ENCODE measurements at places on chromosomes 7 and 10.

- no peak for DNase-seq
Measured at GRCh38 chr10:90087197-90088023, 386.0 kb downstream of the KIF20B start.

DNA sequence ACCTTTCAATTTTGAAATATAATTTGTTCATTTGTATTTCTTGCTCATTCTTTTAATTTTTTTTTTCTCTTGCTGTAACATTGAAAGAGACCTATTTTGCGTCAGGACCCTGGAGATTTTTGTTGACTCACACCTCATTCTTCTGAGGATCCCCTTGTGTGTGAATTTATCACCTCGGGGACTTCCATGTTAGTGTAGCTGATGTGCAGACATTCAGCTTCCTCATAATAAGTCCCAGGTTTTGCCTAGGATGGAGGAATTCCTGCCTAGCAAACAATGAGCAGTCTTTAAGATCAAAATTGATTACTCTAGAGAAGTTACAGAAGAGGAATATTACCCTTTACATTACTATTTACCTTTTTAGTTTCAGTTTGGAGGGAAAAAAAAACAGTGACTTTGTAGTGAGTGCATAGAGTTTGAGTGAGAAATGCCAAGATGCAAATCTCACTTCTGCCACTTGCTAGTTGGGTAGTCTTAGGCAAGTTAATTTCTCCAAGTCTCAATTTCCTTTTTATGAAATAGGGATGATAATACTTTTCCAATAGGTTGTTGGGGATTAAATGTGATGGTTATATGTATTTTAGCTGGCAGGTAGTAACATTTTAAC, 14.3 kb downstream of the TES start:
- DNase-seq: no peak

- DNase-seq: peak; percentile 36
Measured at GRCh38 chr10:63003816-63004453, 129.2 kb upstream of the NRBF2 start.

GRCh38 chr10:62692085-62692484, 112.4 kb upstream of the ADO start:
- DNase-seq: no peak

- no peak for DNase-seq
Measured at GRCh38 chr7:88787777-88788176, 7.8 kb downstream of the TEX47 start.

DNA sequence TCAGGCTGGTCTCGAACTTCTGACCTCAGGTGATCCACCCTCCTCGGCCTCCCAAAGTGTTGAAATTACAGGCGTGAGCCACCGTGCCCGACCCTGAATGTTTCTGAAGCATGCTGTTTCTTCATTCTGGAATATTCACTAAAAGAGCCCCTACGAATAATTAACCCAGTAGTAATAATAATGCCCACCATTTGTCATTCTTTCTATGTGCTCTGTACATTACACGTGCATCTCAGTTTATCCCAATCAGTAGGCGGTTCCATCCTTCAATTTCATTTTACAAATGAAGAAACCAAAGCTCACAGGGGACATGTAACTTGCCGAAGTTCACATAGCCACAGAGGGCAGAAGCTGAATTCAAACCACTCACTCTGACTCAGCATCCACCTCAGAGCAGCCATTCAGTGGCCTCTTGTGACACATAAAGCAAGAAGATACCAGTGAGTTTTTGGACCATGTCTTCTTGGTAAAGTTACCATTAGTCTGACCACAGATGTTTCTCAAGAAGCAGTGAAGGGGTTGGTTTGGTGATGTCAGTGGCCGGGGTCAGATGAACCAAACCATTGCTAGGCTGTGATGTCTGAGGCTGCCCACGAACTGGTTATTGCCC, 71.9 kb upstream of the DUSP5 start:
- peak; percentile 73 for DNase-seq

GRCh38 chr7:95536656-95537311, 51.0 kb downstream of the ASB4 start:
- no peak for DNase-seq
